HuH-7 (cell line): ENCODE measurements at places on chromosomes 11 and 22.

DNA sequence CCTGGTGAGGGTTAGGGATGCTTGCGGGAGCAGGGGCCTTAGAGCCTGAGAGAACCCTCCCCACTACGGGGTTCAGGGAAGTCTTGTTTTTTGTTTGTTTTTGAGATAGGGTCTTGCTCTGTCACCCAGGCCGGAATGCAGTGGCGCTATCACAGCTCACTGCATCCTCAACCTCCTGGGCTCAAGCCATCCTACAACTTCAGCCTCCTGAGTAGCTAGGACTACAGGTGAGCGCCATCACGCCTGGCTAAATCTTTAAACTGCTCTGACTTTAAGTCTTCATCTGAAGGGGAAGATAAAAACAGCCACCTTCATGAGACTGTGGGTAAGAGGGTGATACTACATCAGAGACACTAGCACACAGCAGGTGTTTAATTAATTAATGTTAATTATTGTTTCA is 28.5 kb downstream of the SERPIND1 start:
- no peak for DNase-seq

- DNase-seq: no peak
These were observed 19.8 kb downstream of the ARL14EP start for GRCh38 chr11:30342736-30343166.

DNA sequence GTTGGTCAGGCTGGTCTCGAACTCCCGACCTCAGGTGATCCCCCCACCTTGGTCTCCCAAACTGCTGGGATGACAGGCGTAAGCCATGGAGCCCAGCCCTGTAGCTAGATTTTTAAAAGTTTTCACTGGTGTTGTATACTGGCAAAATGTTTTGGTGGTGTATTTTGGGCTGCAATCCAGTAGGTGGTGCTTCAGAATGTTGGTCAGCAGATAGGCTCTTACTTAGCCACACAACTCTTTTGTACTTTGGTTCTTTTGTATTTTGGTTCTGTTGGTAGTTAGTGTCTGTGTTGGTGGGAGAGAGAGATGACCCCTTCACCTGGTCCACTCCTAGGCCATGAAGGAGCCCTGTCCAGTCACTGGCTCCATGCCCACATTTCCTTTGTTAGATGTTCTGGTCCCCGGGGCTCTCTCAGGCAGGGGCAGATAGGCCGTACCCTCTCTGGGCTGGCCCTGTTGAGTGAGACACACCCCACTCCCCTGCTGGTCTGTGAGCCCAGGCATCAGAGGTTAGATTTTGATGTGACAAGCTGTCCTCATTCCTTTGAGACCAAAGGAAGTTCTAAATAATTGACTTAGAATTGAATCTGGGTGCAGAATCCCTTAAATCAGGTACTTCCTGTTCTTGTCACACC is 123.8 kb downstream of the DDX10 start:
- peak; percentile 10 for DNase-seq

- DNase-seq: no peak
These were observed 15.7 kb downstream of the NNMT start for GRCh38 chr11:114311946-114312345.

- DNase-seq: no peak
These were observed 35.3 kb downstream of the AMOTL1 start for GRCh38 chr11:94803491-94803890.

DNA sequence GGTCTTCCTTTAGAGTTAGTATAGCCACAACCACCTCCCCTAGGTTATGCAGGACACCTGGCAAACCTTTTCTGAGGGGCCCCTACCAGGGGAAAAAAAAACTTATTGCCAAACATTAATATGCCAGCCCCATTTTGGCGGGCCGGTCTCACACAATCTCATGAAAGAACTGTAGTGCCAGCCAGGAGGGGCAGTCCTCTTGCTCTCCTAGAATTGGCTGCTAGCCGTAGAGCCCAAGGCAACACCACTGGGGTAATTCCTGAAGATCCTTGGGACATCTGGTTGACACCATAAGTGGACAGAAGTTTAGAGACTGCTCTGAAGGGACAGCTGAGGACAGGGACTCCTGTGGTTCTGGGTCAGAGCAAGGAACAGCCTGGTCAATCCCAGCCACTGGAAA is 24.2 kb downstream of the NAV2 start:
- no peak for DNase-seq
